ENCODE measurements at places on chromosomes 12 and 14.

DNA sequence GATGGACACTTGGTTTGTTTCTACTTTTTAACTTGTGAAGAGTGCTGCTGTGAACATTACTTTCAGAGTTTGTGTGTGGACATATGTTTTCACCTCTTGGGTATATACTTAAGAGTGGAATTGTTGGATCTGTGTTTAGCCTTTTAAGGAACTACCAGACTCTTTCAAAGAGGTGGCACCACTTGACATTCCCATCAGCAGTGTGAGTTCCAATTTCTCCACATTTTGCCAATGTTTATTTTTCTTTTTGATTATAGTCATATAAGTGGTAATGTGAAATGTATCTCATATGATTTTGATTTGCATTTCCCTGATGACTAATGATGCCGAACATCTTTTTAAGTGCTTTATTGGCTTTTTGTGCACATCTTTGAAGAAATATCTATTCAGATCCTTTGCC, 44.8 kb downstream of the ARHGAP5 start:
- DNase-seq = no peak

- DNase-seq = no peak
These were observed 1052.8 kb upstream of the TMEM132C start for GRCh38 chr12:127214186-127214585.

DNA sequence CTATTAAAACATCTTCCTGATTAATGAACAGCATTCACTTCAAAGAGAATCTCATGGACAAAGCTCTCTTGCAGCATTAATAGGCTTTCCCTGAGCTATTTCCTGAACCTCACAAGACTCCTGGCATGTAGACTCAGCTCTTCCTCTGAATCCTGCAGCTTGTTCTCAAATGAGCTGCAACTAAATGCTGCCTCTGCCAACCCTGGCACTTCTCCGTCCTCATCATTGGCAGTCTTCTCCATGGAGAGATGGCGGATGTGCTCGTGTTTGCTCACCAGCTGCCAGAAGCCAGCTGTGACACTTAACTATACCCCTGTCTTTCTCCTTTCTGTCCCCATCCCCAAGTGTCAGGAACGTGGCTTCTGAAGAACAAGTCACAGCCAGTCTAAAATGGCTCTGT, 232.1 kb downstream of the FOXN3 start:
- DNase-seq = no peak

DNA sequence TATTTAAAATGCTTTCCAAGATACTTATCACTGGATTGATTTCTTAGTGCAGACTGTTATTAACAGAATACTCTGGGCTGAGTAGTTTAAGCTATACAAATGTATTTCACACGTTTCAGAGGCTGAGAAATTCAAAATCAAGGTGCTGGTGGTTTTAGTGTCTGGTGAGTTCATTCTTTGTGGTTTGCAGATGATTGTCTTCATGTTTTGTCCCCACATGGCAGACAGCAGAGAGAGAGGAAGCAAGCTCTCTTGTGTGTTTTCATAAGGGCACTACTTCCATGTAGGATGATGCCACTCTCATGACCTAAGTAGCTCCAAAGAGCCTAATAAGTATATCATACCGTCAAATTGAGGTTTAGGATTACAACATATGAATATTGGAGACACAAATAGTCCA, 1348.9 kb upstream of the FLRT2 start:
- no peak for DNase-seq

DNA sequence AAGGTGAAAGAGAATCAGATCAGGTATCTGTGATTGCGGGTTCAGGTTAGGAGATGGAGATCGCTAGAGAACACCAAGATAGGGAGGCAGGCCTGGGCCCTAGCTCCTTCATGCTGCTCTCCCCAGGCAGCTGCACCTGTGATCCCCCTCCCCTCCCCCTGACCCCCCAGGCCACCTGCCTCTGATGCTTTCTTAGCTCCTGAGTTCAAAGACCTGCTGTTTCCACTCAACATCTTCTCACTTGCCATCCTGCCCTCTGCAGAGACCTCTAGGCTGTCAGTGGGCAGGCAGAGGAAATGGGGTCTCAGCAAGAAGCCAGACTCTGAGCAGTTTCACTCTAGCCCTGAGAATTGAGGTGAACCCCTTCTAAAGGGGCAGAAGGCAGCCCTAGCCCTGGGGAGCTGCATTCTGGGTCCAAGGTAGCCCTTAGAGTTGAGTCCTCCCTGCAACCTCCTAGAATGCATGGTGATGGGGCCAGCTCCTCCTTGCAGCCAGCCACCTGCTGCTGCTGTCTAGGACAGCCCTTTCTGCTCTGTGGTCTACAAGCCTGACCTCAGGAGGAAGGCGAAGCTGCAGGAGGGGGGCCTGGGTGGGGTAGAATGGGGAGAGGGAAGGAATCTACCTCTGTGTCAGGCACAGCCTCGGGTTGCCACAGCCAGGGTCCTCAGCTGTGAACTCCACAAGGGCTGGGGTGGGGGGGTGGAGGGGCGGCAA, 6.4 kb upstream of the SLC48A1 start:
- DNase-seq = no peak

DNA sequence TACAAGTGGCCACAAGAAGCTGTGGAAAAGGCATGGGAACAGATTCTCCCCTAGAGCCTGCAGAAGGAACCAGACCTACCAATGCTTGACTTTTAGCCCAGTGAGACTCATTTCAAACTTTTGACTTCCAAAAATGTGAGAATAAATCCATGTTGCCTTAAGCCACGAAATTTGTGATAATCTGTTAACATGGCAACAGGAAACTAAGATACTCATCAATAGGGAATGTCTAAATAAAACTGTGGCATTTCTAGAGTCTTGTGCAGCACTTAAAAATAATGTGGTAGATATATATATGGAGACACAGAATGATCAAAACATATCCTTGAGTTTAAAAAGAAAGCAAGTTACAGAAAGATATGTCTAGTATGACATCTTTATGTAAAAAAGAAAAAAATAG, 12.0 kb downstream of the HECTD4 start:
- DNase-seq = no peak

DNA sequence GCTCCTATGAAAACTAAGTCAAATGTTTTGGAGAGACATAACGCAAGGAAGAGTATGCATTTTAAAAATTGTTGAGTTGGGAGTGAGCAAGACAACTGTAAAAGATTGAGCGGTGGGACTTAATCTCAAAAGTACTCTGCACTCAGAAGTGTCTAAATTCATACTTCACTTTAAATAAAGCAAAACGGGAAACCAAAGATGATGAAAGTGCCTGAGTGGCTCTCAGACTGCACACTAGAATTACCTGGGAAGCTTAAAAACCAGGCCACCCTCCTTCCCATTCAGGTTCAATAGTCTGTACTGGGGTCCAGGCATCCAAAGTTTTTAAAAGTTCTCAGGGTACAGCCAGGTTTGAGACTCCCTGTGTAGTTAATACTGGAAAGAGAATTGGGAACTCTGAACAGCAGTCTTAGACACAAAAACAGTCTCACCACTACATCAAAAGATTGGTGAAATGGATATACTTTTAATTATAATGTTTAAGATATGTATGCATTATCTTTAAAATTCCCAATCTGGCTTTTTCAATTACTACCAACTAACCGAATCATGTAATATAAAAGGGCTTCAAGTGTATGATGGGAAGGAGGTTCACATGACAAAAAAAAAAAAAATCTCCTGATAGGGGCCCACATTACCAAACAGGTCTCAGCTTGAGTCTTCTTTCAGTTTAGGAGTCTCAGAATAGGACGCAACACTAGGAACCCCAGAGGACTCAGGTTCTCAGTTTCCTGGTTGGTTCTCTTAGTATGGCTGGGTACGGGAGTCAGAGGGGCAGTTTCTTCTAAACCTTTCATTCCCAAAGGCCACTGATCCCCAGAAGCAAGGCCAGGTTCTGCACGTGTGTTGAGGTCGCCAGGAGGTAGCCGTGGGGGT, 1.0 kb downstream of the HOMEZ start:
- DNase-seq = no peak

- DNase-seq = no peak
These were observed 16.3 kb downstream of the CAPZA3 start for GRCh38 chr12:18754124-18754707.

- DNase-seq = no peak
These were observed 30.4 kb downstream of the CCDC92 start for GRCh38 chr12:123942238-123942653.

GRCh38 chr12:128783129-128783574, 40.6 kb downstream of the SLC15A4 start:
- DNase-seq = no peak

DNA sequence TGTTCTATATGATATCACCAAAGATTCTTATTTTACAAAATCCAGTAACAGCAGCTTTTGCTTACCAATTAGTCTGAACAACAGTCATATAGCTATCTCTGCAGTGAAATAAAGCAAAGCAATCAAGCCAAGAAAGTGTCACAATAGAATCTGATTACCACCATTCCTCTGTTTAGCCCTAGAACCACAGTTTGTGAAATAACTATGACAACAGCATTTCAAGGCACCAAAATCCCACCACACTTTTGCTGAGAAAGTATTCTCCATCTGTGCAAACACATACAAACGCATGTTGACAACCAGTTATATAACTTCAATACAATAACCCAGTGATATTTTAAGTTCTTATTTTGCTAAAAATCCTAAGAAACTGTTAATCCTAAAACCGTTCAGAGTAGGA, 7.4 kb downstream of the PPP1R13B start:
- no peak for DNase-seq

DNA sequence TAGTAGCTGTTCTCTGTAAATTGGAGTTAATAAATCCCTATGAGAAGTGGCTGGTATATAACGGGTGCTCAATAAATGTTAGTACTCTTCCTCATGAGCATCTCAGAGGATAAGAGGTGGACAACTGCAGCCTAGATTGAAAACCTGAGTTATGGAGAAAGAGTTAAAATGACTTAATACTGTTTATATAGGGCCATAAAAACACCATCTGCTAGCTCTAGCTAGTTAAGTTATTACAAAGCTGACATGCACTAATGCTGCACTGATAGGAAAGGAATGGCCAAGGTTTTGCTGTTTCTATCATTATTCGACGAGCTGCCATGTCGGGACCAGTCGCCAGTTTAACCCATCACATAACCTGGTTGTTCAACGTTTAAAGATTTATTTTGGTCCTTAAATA, 72.0 kb upstream of the SEL1L start:
- no peak for DNase-seq

- DNase-seq = no peak
These were observed 63.7 kb upstream of the IFNG-AS1 start for GRCh38 chr12:67925552-67925951.

DNA sequence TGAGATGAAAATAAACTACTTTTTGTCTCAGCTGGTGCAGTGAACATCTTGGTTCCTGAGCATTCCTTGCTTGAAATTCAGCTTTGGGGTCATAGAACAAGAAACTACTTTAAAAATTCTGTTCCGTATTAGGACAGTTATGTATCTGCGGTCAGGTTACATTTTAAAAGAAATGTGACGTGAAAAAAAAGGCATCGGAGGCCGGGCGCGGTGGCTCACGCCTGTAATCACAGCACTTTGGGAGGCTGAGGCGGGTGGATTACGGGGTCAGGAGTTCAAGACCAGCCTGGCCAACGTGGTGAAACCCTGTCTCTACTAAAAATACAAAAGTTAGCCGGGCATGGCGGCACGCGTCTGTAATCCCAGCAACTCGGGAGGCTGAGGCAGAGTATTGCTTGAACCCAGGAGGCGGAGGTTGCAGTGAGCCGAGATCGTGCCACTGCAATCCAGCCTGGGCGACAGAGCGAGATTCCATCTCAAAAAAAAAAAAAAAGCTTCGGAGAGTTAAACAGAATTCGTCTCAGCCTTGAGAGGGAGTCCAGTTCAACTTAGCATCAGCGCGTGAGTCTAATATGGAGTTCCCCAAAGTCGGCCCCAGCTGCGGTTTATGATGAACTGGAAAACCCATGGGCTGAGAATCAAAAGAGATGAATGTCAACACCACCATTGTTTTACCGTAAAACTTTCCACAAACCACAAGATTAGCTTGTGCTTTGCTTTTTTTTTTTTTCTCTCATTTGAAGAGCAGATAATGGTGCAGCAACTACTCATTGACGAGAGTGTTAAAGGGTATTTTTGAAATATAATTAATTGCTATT, 2.1 kb upstream of the SLC2A13 start:
- DNase-seq = no peak

DNA sequence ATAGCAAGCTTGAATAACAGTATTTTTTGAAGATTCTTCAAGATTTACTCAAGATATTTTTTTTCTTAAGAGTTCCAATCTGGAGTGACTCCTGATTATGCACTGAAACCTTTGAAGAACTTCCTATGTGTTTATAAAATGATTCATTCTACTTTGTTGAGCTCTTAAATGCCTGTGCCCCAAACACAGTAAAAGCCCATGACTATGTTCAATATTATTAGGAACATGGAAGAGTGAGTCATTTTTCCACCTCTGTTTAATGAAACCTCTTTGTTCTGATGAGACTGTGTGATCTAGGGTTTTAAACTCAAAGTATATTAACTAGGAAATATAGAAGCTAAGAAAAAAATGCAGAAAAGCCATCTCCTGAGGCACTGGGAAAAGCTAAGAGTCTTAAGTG, 415.0 kb upstream of the FBXO33 start:
- no peak for DNase-seq

- DNase-seq = no peak
These were observed 78.0 kb downstream of the ARL6IP4 start for GRCh38 chr12:123058481-123058880.

- peak; percentile 44 for DNase-seq
These were observed 63.5 kb downstream of the DGLUCY start for GRCh38 chr14:91177073-91178034.

GRCh38 chr14:81839056-81839455, 305.4 kb upstream of the SEL1L start:
- no peak for DNase-seq

GRCh38 chr12:24527102-24527501, 421.8 kb downstream of the BCAT1 start:
- no peak for DNase-seq

DNA sequence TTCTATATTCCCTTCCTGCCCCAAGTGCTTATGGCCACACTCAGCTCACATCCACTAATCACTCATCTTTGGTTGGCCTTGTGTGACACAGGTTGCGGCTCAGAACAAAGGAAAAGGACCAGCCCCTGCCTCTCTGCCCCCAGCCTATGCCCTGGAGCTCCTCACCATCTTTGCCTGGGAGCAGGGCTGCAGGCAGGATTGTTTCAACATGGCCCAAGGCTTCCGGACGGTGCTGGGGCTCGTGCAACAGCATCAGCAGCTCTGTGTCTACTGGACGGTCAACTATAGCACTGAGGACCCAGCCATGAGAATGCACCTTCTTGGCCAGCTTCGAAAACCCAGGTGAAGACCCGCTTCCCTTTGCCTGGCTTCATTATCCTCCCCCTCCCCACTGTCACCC, 15.8 kb upstream of the OAS2 start:
- DNase-seq = no peak

GRCh38 chr14:105049753-105050550, 15.3 kb downstream of the GPR132 start:
- no peak for DNase-seq

DNA sequence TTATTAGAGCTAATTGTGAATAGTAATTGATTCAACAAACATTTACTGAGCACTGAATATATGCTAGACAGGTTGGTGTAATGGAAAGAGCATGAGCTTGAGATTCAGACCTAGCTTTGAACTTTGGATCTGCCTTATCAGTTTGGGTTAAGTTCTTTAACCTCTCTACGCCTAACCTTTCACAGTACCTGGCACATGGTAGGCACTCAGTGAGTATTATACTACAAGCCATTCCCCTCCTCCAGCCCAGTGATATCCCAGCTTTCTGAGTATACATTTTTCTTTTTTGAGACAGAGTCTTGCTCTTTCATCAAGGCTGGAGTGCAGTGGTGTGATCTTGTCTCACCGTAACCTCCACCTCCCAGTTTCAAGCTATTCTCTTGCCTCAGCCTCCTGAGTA, 32.0 kb downstream of the FAM177A1 start:
- DNase-seq = no peak
